ENCODE measurements at places on chromosomes 5 and 9.

GRCh38 chr5:88883836-88884607 is 1.0 kb upstream of the MEF2C start:
- peak overlapping the region; percentile 86 for H3K4me3 ChIP-seq
- peak; percentile 36 for DNase-seq
- H3K27ac ChIP-seq = peak overlapping the region; percentile 90
- no peaks in the 10 kb centered on the region for H3K27me3 ChIP-seq

DNA sequence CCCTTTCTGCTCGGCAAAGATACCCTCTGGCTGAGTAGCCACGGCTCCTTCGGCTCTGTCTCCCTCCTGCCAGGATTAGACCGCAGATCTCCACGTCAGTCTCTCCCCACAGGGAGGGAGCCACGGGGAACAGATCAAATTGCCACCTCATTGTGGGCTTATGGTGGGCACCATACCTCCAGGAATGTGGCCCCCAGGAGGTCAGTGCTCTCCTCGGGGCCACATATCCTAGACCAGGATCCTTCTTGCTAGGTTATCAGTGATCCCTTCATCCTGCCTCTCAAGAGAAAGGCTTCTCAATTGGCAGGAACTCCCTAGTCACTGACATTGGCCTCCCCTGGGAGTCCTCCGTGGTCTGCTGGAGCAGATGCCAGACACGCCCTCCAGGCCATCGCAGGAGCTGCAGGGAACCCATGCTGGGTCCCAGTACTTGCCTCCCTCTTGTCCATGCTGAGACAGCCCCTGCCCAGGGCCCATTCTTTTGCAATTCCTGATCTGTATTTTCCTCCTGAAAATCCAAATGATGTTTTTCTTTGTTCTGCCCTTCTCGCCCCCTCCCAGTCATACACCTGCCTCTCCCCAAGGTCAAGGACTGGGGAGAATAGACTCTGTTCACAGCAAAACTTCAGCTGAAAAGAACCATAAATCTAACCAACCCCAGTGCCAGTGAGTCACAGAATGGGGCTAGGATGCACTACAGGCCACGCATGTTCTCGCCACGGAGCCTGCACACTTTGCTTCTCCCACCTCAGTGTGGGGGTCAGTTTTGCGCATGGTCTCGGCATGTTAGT is 31.6 kb upstream of the ENHO start:
- DNase-seq = no peak
- no peaks in the 10 kb centered on the region for H3K27me3 ChIP-seq
- H3K4me3 ChIP-seq = no peak overlapping the region
- H3K4me1 ChIP-seq = peaks cover 2% of the 10 kb centered on the region
- no peaks in the 10 kb centered on the region for H3K36me3 ChIP-seq

GRCh38 chr9:80951675-80952074 is 737.7 kb downstream of the TLE1 start:
- H3K27ac ChIP-seq = no peak overlapping the region
- H3K27me3 ChIP-seq = no peaks in the 10 kb centered on the region
- no peaks in the 10 kb centered on the region for H3K36me3 ChIP-seq
- DNase-seq = no peak
- H3K4me1 ChIP-seq = peaks cover 6% of the 10 kb centered on the region

DNA sequence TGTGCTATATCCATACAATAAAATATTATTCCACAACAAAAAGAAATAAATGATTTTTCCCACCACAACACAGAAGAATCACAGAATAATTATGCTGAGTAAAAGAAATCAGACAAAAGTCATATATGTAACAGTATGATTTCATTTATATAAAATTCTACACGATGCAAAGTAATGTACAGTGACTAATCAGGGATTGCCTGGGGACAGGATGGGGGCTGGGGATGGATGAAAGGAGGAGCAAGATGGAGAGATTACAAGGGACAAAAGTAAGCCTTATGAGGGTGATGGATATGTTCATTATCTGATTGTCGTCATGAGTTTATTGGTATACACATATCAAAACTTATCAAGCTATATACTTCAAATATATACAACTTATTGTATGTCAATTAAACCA is 154.0 kb downstream of the FBN2 start:
- H3K4me3 ChIP-seq = no peak overlapping the region
- no peaks in the 10 kb centered on the region for H3K27me3 ChIP-seq
- no peak for DNase-seq
- no peaks in the 10 kb centered on the region for H3K4me1 ChIP-seq
- no peaks in the 10 kb centered on the region for H3K36me3 ChIP-seq

All from thoracic aorta (tissue), 2 donors.